ENCODE measurements at places on chromosomes 5 and 9.
A peak's percentile ranks its signal among the peaks of the same experiment; 100 is the strongest.

DNA sequence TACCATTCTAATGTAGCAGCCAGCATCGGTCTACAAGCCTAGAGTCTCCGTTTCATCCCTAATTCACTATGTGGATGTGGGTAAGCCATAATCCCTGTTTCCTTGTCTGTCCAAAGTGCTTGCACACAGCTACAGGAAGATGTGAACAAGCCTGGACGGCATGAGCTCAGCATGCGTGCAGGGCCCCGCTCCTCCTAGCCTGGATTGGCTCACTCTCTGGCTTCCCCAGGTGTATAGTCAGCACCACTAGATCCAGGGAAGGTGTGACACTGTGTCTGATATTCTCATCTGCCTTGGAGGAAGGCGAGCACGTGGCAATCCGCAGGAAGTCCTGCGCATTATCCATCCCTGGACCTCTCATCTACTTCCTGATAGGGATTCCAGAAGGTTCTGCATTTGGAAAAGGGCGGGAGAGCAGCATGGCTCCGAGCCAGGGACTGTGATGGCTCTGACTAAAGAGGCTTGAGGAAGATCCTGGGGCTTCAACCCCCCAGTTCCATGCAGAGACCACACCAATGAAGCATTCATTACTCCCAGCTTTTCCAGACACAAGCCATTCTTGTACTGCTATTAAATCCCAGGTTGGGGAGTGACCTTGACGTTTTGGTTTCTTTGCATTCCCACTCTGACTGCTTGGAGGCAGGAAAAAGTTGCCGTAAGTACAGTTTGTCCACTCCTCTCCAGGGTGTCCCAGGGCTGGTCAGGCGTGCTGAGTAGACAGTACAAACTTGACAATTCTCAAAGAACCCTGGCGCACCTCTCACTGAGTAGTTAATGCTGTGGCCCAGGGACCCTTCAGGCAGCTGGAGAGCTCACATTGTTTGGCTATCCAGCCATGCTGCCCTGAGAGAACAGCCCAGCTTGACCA is 65.6 kb downstream of the PSD2 start:
- DNase-seq: no peak

GRCh38 chr5:145902421-145902820 is 29.6 kb upstream of the GRXCR2 start:
- no peak for DNase-seq

GRCh38 chr9:130382096-130382495 is 62.7 kb upstream of the ASS1 start:
- no peak for DNase-seq

DNA sequence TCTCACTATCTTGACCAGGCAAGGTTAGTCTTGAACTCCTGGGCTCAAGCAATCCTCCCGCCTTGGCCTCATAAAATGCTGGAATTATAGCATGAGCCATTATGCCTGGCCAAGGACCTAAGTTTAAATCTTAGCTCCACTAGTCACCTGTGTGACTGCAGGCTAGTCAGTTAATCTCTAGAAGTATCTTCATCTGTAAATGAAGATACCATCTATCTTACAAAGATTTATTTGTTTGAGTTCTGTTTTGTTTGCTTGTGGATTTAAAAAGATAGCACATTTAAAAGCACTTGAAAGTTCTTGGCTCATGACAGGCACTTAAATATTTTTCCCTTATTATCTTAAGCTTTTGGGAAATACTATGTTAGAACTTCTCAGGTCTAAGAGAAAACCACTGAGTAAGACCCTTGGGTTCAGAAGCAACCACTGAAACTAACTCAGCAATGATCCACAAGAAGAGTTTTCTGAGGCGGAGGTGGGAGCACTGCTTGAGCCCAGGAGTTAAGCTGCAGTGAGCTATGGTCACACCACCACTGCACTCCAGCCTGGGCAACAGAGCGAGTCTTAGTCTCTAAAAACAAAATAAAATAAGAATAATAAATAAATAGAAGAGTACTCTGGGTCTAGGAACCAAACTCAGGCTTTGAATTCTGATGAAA is 19.1 kb downstream of the TMEM245 start:
- no peak for DNase-seq

GRCh38 chr5:56273376-56273955 is 40.3 kb upstream of the ANKRD55 start:
- DNase-seq: no peak

- peak; percentile 70 for DNase-seq
Observed at GRCh38 chr5:141650851-141651727, at the start of gene FCHSD1. Gene FCHSD1 (minus strand): TSS chr5:141651418. CDS start chr5:141651368, 50 bp downstream.

DNA sequence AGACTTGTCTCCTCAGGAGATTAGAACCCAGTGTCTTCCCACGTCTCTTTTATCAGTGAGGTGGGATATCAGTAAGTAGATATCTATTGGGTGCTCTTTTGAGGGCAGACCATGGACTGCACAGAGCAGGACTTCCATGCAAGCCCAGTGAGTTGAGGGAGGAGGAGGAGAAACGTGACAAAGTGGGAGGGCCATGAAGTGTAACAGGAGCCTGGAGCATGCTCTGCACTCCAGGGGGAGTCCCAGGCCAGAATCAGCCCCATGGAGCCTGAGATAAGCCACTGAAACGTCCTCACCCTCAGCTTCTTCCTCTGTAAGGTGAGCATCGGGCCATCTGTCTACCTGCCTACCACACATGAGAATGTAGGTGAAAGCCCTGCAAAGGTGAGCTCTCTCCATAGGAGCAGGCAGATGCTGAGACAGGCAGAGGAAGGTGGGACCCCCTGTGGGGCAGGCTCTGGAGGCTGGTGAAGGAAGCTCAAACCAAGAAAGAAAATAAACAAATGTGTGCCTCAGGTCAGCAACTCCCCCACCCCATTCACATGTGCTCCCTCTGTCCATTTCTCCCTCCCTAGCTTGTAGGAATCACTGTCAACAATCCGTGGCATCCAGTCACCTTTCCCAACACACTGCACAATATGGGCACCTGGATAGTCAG is 87.4 kb downstream of the NRG2 start:
- no peak for DNase-seq

DNA sequence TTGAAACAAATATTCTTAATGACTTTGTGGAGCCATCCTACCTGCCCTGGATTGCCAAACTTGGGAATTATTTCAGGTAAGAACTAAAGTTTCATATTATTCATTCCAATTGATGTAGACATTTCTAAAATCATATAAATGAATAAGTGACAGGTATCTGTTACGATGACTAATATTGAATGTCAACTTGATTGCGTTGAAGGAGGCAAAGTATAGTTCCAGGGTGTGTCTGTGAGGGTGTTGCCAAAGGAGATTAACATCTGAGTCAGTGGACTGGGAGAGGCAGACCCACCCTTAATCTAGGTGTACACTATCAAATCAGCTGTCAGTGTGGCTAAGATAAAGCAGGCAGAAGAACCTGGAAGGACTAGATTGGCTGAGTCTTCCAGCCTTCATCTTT is 1688.4 kb upstream of the CDH9 start:
- DNase-seq: no peak

DNA sequence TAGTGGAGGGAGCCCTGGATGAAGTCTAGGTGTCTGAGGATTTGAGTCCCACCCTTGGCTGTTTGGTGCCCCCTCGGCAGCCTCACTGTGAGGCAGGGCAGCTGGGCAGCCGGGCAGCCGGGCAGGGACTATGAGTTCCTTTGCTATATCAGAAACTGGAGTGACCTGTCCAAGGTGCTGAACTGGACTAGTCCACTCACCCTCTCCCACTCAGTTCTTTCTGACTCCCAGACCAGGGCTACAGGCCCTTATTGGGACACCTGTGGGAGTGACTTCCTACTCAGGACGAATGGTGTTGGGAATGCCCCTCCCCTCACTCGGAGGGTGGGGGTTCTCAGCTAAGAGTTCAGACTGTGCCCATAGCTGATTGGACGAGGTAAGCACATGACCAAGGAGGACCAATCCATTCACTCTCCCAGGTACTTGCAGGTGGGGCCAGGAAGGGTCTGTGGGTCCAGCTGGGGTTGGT is 34.1 kb upstream of the RAPGEF1 start:
- DNase-seq: no peak

- DNase-seq: no peak
Observed at GRCh38 chr5:132102101-132102701, 28.6 kb downstream of the CSF2 start.

- DNase-seq: no peak
Observed at GRCh38 chr9:127908660-127908926, 8.2 kb downstream of the ST6GALNAC4 start.

DNA sequence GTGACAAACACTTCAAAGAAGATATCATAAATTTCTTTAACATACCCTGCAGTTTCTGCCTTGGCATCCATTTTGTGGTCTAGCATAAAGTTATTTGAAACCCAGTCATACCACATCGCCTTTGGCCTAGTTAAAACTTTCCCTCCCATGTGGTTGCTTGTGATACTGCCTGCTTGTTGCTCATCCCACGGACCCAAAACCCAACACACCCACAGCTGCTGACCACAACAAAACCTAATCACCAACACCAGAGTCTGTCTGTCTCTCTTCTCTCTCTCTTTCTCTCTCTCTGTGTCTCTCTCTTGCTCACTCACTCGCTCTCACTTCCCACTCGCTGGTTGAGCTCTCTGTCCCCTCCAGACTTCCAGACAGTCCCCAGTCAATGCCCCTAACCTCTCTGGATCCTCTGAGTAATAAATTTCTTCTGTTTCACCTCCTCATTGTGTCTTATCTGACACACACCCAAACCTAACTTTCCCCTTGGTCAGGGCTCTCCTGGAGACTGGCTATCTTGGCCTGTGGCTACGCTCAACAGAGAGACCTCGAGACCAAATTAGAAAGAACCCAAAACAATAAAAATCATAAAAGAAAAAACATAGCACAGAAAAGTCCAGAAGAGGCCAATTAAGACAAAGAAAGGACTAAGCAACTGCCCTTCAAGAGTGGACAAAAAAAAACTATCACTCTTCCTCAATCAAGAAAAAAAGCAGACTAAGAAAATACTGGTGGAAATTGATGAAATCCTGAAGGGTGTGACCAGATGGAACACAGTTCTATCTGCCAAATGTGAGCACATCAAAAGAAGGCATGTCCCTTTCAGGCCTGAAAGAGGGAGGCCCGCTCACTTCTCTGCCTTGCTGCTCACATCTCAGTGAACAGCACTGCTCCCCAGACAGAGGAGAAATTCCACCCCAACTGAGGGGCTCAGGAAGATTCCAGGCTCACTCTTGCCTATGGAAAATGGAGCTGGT is 41.5 kb downstream of the TTLL11 start:
- no peak for DNase-seq

DNA sequence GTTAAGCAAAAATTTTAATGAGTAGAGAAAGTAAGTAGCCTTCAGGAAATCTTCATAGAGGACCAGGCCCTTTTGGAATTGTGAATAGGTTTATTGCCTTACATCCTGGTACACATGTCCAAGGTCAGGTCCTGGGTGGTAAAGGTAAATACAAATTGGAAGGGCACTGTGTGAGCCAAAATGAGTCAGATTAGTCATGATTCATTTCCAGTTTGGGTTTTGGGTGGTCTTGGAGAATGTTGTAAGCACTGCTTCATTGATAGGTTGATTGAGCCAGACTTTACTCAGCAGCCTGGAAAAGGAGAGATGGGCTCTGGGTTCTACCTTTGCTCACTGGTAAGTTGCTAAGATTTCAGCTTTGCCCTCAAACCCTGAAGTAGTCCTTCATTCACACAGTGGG is 82.5 kb upstream of the ZNF169 start:
- DNase-seq: no peak

- DNase-seq: no peak
Observed at GRCh38 chr9:135067096-135067710, 20.3 kb upstream of the OLFM1 start.

DNA sequence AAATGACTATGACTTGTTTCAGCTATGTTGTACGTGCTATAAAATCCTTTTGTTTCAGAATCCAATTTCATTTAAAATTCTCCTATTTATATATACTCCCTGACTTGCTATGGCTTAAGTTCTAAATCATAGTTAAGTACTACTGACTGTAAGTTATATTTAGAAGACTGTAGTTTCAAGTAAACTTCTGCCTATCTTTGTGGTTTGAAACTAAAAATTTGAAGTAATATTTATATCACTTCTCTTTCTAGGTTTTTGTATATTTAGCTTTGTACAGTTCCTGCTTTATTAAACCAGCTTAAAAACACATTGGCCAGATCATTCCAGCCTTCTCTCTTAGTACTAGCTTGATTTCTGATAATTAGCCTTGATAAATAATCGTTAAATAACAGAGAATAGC is 196.3 kb downstream of the MLLT3 start:
- no peak for DNase-seq

DNA sequence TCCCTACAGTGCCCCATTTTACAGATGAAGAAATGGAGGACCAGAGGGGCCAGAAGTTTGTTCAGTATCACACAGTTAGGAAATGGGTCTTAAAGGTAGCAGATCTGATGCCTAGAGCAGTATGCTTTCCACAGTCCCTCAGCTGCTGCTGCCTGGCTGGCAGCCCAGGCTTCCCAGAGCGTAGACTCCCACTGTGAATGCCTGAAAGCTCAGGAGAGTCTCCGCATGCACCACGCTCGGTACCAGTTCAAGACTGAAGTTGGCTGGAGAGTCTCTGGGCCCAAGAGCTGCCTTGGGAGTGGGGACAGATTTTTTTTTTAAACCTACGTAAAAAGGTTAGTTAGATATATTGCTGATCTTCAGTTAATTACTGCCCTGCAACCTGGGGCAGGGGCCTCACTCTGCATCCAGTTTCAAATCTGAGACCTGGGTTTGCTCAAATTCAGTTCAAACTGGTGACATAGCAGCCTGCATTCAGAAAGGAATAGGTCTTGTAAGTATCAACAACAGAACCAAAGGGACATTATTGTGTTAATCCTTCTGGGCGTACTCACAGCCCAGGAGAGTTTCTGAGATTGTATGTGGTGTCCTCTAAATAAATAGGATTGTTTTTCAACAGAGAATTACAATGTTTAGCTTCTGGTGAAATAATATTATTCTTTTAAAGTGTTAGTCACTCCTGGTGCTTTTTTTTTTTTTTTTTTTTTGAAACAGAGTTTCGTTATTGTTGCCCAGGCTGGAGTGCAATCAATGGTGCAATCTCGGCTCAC is 8.3 kb downstream of the NANS start:
- DNase-seq: no peak

- DNase-seq: no peak
Observed at GRCh38 chr5:56323505-56323904, 90.4 kb upstream of the ANKRD55 start.

GRCh38 chr5:124696898-124697297 is 49.5 kb downstream of the ZNF608 start:
- DNase-seq: no peak

DNA sequence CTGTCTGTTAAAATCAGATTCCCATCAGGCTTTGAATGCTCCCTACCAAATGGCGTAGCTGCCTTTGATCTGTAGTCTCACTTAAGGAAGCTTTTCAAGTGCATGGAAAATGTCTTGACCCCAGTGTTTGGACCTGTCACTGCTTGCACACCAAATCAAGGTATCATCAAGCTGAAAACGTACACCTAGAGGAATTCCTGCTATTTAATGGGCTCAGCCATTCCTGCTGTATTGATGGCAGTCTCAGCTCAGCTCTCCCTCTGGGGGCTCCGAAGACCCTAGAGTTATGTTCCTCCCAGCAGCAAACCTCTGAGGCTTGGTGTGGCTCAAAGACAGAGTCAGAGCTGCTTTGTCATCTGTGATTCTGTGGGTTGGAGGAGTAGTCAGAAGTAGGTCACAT is 63.5 kb downstream of the PGM5 start:
- DNase-seq: no peak
